ENCODE measurements at places on chromosomes 4 and X.

DNA sequence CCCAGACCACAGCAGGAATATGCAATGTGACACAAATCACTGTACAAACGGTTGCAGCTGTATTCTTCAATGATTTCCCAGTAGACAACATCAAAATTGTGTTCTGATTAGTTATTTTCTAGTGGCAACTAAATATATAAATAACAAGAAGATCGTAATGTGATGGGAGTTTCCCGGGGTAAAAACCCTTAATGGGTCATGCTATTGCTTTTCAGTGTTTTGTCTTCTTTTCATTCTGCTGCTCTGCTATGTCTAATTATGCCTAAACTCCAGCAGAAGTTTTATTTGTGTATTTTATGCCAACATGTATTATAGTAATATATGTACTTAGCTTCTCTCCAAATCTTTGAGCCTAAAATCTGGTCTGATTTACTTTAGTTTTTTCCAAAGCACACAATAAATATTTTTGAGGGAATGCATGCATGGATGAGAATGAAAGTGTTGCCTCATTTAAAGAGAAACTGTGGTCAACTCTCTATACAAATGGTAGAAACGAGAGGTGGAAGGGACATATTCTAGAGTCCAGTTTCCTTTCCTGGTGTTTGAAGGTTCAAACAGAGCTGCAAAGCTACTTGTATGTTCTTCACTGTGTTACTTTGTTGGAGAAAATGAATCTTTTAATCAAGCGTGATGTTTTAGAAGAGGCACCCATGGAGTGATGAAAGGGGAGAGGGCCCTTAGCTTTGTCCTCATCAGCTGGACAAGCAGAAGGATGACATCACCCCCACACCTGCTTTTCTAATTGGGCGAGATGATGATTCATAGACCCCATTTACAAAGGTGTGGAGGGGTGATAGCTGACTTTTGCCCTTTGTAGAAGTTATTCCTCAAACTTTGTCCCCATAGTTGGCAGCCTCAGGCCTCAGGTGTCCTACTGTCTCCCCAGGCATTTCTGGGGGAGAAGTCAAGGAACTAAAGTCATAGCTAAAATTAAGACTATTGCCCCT is 129.7 kb downstream of the FRAS1 start:
- no peak for DNase-seq

DNA sequence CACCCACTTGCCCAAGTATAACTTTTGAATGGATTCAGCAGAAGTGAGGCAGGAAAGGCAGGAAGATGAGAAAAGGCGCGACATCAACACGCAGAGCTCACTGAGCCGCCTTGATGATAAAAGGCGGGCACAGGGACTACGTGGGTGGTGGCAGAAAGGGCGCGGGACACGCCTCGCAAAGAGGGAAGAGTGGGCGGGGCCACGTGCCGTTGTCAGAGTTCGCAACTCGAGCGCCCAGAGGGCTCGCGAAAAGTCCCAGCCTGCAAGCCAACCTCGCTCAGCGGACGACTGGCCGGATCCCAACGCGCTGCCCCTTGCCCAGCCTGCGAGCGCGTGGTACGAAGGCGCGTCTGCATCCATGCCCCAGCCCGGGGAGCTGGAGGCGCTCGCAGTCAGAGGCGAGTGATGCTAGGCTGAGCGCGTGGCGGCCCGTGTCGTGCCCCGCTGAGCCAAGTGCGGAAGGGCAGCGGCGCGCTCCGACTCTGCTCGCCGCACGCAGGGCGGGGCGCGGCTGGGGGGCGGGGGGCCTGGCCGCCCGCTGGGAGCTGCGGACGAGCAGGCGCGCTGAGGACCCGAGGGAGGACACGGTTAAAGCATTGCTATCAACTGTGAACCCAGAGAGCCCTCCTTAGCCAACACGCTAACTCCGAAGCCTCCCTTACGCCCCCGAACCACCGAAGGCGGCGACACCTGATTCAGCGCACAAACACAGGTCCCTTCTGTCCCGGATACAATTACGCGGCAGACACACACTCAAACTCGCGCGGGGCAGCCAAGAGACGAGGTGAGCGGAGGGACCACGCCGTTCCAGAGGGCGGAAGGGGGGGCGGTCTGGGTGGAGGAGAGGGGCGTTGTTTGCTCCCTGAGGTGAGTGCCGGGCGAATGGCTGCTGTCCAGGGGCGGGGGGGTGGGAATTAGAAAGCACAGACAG is at the start of gene UGT8:
Gene UGT8, plus strand, starts transcription at position 617 of the 931 bp plus-strand sequence. CDS start 24,074 bp downstream, outside the sequence.
- DNase-seq, result no peak

DNA sequence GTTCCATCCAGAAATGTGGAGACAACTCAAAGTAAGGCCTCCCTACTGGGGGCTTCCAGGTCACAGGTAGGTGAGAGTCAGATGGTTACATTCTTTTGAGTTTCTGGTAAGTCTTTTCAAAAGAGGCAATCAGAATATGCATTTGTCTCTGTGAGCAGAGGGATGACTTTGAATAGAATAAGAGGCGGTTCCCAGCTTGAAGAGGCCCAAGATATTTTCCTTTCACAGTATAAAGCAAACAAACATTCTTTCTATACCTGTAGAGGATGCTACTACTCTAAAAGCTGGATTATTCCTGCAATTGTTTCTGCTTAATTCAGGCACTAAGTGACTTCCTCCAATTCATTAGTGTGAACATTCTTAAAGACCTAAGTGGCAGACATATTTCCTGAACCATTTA is 44.4 kb downstream of the DIAPH2 start:
- no peak for DNase-seq

- DNase-seq, result no peak
Observed at GRCh38 chr4:60223208-60223923, 976.8 kb upstream of the ADGRL3 start.

GRCh38 chr4:123599920-123600810 is 203.6 kb downstream of the SPRY1 start:
- peak; percentile 42 for DNase-seq

DNA sequence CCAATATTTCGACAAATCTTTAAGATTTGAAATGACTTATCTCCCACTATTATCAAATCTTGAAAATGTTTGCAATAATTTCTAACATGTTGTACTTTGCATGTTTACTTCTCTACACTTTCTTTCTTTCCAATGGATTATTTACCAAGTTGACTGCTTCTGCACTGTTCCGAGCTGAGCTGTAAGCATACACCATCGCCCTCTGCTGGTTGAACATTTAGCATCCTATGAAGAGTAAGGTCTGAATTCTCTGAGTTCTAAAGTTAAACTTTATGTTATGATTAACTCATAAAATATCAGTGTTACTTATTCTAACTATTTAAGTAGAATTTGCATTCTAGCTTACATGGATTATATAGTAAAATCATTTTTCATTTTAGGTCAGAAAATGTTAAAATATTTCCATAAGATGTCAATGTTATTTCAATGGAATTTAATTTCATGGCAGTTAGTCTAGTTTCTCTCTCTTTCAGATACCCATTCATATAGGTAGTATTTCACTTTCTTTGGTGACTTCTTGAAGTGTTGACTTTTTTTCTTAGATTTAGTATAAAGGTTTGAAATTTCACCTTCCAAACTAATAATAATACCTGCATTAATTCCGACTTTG is 137.4 kb downstream of the DKK2 start:
- DNase-seq, result no peak

DNA sequence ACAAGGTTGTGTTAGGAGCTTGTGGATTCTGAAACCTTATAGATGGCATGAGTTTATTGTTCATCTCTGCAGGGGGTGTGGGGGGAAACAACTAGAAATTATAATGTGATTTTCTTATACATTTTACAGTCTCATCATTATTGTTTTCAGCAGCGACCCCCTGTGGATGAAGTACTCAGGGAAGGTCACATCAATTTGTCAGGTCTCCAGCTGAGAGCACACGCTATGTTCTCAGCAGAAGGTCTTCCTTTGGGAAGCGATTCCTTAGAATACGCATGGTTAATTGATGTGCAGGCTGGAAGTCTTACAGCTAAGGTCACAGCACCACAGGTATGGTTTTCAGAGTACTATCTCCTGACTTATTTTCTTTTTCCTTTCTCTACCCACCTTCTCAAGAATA is 72.2 kb downstream of the BLTP1 start:
- DNase-seq, result no peak

DNA sequence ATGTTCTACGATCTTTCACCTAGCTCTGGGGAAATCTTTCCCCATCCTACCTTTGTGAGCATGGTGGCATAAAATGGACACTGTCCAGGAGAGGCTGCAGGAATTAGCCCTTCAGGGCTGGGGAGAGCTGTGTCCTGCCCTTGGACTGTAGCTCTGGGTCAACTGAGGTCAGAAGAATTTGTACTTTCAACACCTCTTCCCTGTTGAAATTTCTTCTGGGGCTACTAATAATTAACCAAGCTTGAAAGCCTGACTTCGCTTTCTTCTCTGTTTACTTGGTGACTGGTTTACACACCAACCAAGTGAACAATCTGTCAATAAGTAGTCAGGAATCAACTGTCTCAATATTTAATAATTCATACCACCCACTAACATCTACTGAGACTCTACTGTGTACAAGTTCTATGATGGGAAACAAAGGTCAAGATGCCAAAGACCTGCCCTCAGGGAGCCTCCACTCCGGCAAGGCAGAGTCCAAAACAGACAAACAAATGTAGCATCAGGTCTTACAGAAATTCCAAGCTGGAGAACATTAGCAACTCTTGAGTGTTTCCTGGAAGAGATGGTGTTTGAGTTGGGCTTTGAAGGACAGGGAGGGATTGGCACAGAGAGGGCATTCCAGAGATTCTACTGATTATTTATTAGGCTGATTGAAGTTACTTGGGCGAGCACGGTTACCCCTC is 113.1 kb downstream of the ENPP6 start:
- DNase-seq, result no peak

- DNase-seq, result no peak
Observed at GRCh38 chr4:67549123-67549522, 3.8 kb upstream of the CENPC start.

GRCh38 chr4:14025111-14025510 is 397.6 kb upstream of the BOD1L1 start:
- DNase-seq, result no peak

GRCh38 chr4:142671516-142671915 is 174.6 kb downstream of the INPP4B start:
- DNase-seq, result no peak

DNA sequence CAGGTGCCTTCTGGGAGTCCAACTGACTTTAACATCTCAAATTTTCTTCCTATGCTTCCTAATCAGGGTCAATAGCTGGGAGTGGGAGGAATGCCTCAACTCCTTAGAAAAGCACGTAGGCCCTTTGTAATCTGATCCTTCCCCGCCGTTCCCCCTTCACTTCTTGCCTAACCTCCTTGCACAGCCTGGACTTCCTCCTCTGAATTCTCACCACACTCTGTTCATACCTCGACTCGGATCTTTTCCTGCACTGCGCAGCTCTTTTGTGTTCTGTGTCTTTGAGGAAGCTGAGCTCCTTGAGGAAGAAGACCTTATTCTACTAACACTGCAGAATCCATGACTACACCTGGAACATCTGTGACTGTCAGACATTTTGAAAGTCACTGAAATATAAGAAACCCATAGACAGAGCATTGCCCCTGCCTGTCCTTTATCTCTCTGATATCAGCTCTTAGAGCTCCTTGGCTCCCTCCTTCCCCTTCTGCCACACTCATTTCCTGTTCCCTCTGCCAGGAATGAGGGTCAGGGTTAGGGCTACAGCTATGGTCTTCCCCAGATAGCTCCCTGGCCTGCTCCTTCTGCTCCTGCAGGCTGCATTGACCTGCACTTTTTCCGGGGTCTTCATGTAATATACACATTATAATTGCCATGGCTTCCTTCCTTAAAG is 140.2 kb upstream of the LDB2 start:
- no peak for DNase-seq

DNA sequence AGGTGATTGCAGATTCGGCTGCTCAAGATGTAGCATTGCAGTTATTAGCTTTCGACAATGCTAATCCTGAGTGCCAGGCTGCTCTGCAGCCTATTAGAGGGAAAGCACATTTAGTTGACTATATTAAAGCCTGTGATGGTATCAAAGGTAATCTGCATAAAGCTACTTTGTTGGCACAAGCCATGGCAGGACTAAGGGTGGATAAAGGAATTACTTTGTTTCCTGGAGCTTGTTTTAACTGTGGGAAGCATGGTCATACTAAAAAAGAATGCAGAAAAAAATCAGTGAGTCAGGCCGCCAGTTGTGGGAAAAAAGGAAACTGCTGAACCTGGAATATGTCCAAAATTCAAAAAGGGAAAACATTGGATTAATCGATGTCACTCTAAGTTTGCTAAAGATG is 154.9 kb upstream of the TECRL start:
- no peak for DNase-seq

DNA sequence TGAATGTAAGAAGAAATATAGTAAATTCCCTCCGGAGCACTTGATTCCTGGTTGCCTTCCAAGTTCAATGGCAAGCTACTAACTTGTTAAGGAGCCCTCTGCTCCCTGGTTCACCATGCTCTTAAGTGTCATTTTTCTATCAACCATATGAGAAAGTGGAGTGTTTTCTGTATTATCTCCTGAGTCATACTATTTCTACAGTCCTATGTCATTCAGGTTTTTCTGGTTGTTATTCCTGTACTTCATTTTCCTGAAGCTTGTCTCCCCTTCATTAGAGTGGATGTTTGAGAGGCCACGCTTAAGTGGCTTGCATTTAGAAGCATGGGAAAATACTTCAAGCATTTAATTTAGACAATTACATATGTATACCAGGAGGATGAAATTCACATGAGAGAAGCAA is 14.7 kb upstream of the EPGN start:
- DNase-seq, result no peak

DNA sequence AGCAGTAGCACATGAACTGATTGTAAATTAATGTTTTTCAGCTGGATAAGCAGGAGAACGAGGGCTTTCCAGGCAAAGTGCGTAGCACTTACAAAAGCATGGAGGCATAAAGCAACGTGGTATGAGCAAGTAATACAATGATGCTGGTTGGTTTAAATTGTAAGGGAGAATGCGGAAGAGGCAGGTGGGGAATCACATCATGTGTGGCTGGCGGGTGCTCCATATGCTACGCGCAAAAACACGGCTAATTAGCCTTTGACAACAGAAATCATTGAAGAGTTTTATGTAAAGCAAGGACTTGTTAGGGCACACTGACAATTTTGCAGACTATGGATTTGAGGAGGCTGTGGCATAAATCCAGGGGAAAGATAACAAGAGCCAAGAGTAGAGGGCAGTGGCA is 14.6 kb downstream of the SYTL4 start:
- DNase-seq, result no peak

GRCh38 chr4:179836179-179837075 is 2394.2 kb upstream of the AGA start:
- no peak for DNase-seq

DNA sequence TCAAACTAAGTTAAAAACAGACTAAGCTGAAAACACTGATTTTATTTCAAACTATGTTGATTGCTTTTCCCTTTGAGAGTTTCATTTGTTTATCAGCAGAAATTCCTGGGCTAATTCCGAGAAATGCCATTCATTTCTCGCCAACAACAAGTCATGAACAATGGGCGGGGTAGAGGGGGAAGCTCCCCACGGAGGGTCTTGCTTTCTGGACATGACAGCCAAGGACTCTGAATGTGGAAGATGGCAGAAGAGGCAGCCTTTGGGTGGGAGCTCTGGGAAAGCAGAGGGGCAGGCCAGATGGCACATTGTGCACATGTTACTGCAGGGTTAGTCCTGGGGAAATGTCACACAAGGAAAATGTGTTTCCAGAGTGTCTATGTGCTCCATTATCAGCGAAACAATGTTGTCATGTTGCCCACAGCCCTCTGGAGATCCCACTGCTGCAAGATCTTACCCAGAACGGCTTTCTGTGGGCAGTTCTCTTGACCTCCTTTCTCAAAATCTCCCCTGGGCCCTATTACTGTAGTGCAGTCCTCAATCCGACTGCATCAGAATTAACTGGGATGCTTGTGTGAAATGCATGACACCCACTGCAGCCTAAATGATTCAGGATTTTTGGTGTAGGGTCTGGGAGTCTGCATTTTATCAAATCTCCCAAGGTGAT is 45.0 kb downstream of the CHRDL1 start:
- DNase-seq, result no peak
